ENCODE measurements at places on chromosomes 6 and 20. TPM values are rescaled to one million over a fixed set of nuclear protein-coding genes. Genes with fewer than 3 reads are reported as not detected.

DNA sequence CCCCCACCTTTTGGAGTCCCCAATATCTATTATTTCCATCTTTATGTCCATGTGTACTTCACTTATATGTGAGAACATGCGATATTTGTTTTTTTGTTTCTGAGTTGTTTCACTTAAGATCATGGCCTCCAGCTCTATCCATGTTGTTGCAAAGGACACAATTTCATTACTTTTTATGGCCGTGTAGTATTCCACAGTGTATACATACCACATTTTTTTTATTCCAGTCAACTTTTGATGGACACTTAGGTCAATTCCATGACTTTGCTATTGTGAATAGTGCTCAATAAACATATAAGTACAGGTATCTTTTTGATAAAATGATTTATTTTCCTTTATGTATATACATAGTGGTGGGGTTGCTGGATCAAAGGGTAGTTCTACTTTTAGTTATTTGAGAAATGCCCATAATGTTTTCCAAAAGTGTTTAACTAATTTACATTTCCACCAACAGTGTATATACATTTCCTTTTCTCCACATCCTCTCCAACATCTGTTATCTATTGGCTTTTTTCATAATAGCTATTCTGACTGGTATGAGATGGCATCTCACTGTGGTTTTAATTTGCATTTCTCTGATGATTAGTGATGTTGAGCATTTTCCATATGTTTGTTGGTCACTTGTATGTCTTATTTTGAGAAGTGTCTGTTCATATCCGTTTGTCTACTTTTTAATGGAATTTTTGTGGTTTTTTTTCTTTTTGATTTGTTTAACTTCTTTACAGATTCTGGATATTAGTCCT lies 34.0 kb upstream of the COL10A1 start:
- H3K27me3 ChIP-seq, result no peaks in the 10 kb centered on the region
- H3K4me3 ChIP-seq, result no peak overlapping the region
- H3K4me1 ChIP-seq, result no peaks in the 10 kb centered on the region
- no peak overlapping the region for H3K27ac ChIP-seq
- no peaks in the 10 kb centered on the region for H3K36me3 ChIP-seq

GRCh38 chr6:52424513-52424912 lies 4.4 kb downstream of the EFHC1 start:
- peak overlapping the region; percentile 67 for H3K27ac ChIP-seq
- no peaks in the 10 kb centered on the region for H3K27me3 ChIP-seq
- H3K4me1 ChIP-seq, result peaks cover 24% of the 10 kb centered on the region
- peaks cover 3% of the 10 kb centered on the region for H3K36me3 ChIP-seq

GRCh38 chr20:19743640-19743995 lies 14.4 kb upstream of the RIN2 start:
- no peaks in the 10 kb centered on the region for H3K4me1 ChIP-seq
- H3K36me3 ChIP-seq, result no peaks in the 10 kb centered on the region
- no peak overlapping the region for H3K4me3 ChIP-seq
- H3K27ac ChIP-seq, result no peak overlapping the region
- DNase-seq, result no peak

DNA sequence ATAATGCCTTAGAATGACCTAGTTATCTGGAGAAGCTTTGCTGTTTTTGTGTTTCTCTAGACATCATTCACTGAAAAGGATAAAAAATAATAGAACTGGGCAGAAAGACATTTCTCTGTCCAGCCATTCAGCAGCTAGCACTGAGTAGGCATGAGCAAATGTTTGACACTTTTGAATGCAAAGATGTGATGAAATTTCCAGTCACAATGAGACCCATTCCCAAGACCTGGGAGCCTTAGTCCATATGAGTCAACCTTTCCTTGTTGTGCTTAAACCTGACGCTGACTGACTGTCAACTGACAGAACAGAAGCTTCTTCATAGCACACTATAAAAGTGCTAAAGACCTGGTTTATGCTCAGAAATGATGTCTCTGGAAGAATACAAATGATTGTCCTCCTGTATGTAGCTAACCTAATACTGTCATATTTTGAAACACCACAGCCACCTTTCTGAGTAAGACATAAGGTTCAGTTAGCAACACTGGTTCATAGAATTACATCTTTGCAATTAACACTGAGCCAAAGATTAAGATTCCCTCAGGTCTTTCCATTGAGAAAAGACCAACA lies 17.1 kb downstream of the RALGAPA2 start:
- H3K4me3 ChIP-seq, result no peak overlapping the region
- H3K27me3 ChIP-seq, result no peaks in the 10 kb centered on the region
- no peak overlapping the region for H3K27ac ChIP-seq

DNA sequence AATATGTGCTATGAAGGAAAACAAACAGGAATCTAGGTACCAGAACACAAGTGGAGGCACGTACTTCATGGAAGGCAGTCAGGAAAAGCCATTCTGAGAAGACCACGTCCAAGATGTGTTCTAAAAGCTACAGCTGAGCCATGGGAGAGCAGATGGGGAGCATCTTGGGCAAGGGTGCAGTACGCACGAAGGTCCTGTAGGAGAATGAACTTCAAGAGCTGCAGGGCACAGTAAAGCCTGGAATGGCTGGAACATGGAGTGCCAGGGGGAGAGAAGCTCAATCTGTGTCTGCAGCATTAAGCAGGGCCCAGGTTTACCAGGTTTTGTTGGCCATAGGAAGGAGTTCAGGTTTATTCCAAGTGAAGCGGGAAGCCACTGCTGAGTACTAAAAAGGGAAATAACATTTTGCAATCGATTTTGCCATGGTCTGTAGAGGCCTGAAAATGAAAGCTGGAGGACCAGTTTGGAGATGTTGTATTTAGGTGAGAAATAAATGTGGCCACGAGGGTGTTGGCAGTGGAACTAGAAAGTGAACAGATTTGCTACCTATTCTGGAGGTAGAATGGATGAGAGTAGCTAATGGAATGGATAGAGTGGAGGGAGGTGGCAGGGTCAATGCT lies 29.9 kb downstream of the ADTRP start:
- no peak overlapping the region for H3K27ac ChIP-seq
- H3K27me3 ChIP-seq, result no peaks in the 10 kb centered on the region
- H3K36me3 ChIP-seq, result no peaks in the 10 kb centered on the region
- DNase-seq, result no peak
- H3K4me3 ChIP-seq, result no peak overlapping the region

GRCh38 chr6:157681041-157681650 lies 141.9 kb upstream of the SNX9 start:
- no peaks in the 10 kb centered on the region for H3K27me3 ChIP-seq
- H3K27ac ChIP-seq, result no peak overlapping the region
- H3K4me1 ChIP-seq, result peaks cover 6% of the 10 kb centered on the region

The OPRM1 gene
- total RNA-seq, result not detected

The DDO gene
- total RNA-seq, result 37.6 TPM

All from left ventricle myocardium inferior (tissue), 1 donor.